ENCODE measurements at places on chromosomes 5 and 9.

DNA sequence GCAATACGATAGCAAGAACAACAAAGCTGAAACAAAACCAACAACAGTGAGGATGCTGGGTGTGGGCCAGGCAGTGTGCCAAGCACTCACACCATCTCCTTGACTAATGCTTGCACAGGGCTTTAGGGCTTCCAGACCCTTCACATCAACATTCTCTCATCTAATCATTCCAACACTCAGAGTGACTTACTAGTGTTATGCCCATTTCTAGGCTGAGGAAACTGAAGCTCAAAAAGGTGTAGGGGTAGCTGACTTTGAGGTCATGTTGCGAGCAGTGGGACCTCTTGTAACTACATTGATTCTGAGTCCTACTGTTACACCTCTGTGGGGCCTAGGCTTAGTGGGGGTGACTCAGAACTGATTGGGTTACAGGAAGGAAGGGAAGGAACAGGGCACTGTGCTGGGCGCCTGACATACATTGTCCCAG is 9.7 kb downstream of the ANGPTL2 start:
- DNase-seq, result no peak

DNA sequence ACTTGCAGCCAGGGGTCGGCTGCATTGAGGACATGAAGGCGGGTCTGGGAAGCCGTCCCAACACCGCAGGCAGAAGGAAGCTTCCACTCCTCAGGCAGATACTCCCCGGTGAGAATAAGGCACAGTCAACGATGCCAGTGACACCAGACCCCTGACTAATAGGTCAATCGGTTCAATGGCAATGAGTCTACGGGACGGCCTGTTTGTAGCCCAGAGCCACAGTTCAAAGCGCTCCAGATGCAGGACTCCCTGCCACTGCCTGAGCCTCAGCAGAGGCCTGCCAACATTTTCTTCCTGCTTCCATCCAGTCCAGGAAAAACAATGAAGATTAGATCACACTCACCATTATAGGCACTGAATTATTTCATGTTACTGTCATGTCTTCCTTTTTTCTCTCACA is 84.5 kb upstream of the SIMC1 start:
- no peak for DNase-seq

DNA sequence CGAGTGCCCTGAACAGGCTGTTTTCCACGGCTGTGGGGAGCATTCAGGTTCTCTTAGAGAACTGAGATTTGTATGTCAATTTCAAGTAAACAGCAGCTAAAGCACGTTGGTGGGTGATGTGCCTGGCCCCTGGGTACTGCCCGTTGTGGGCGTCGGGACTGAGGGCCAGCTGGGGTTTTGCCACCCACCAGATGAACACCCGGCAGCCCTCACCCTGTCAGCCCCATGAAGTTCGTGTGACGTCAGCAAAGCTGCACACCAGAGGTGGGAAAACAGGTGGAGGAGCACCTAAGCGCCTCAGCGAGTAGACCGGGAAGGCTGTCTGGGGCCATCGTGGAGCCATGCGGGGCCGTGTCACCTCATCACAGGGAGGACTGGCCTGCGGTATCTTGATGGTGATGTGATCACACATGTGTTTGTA is 9.2 kb downstream of the CEP72 start:
- no peak for DNase-seq

- DNase-seq, result no peak
These were observed 2.3 kb downstream of the LCN2 start for GRCh38 chr9:128151309-128152132.

GRCh38 chr9:134869554-134870300 is 10.9 kb upstream of the FCN2 start:
- no peak for DNase-seq

- DNase-seq, result no peak
These were observed 54.3 kb upstream of the TNFSF15 start for GRCh38 chr9:114860187-114860586.

Measured in stimulated activated CD8-positive, alpha-beta memory T cell treated with anti-CD3 and anti-CD28 coated beads, Interleukin-2, amount 100 ng/mL, for 1 hour (primary cell).